ENCODE measurements at places on chromosomes 7 and 10. TPM values are rescaled to one million over a fixed set of nuclear protein-coding genes. Genes with fewer than 3 reads are reported as not detected.

The LRRC4 gene
- 0.22 TPM for total RNA-seq

The TCTN3 gene
- total RNA-seq, result 27.9 TPM

The EN2 gene
- total RNA-seq, result not detected

The HECTD2 gene
- 11.5 TPM for total RNA-seq

The ZMYND11 gene
- 73.4 TPM for total RNA-seq

The TPST1 gene
- 45.7 TPM for total RNA-seq

Data from uterine smooth muscle cell (primary cell).